ENCODE measurements at places on chromosomes 12 and 14. TPM values are rescaled to one million over a fixed set of nuclear protein-coding genes. Genes with fewer than 3 reads are reported as not detected.

The SYCP3 gene
- total RNA-seq: 0.22 TPM

DNA sequence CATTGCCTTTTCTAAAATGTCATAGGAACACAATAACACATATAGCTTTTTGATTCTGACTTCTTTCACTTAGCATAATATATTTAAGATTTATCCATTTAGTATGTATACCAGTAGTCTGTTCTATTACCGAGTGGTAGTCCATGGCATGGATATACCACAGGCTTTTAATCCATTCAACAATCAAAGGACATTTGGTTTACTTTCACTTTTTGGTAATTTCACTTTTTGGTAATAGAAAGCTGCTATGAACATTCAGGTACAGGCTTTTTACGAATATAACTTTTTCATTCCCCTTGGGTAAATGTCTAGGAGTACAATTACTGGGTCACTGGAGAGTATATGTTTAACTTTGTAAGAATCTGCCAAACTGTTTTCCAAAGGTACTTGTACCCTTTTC, 100.7 kb upstream of the PRICKLE1 start:
- no peaks in the 10 kb centered on the region for H3K4me1 ChIP-seq
- no peak for DNase-seq
- H3K27me3 ChIP-seq: no peaks in the 10 kb centered on the region
- H3K27ac ChIP-seq: no peak overlapping the region

The PPFIA2 gene
- total RNA-seq: not detected

GRCh38 chr14:20422886-20423285, 9.6 kb upstream of the TEP1 start:
- no peaks in the 10 kb centered on the region for H3K27me3 ChIP-seq
- no peak overlapping the region for H3K4me3 ChIP-seq
- H3K36me3 ChIP-seq: no peaks in the 10 kb centered on the region
- DNase-seq: no peak
- H3K4me1 ChIP-seq: peaks cover 8% of the 10 kb centered on the region

GRCh38 chr12:51661199-51661598, 70.2 kb downstream of the SCN8A start:
- no peaks in the 10 kb centered on the region for H3K4me1 ChIP-seq
- no peak overlapping the region for H3K27ac ChIP-seq
- H3K36me3 ChIP-seq: no peaks in the 10 kb centered on the region

The INHBC gene
- 0.11 TPM for total RNA-seq

The TPH2 gene
- total RNA-seq: not detected

GRCh38 chr12:50825372-50825838, 17.3 kb upstream of the TMPRSS12 start:
- H3K4me1 ChIP-seq: no peaks in the 10 kb centered on the region
- H3K36me3 ChIP-seq: no peaks in the 10 kb centered on the region
- H3K27me3 ChIP-seq: no peaks in the 10 kb centered on the region
- DNase-seq: no peak

The RNASE3 gene
- not detected for total RNA-seq

- no peaks in the 10 kb centered on the region for H3K36me3 ChIP-seq
- H3K4me1 ChIP-seq: no peaks in the 10 kb centered on the region
- no peaks in the 10 kb centered on the region for H3K27me3 ChIP-seq
- DNase-seq: no peak
- H3K27ac ChIP-seq: no peak overlapping the region
Measured at GRCh38 chr14:54374117-54374884, 22.5 kb upstream of the CDKN3 start.

The AQP6 gene
- not detected for total RNA-seq

The ZFP36L1 gene
- total RNA-seq: 128 TPM

- H3K4me1 ChIP-seq: no peaks in the 10 kb centered on the region
- H3K4me3 ChIP-seq: no peak overlapping the region
- H3K36me3 ChIP-seq: no peaks in the 10 kb centered on the region
- H3K27ac ChIP-seq: no peak overlapping the region
Measured at GRCh38 chr12:15984097-15984800, 73.1 kb downstream of the DERA start.
